Activated CD8-positive, alpha-beta T cell treated with anti-CD3 and anti-CD28 coated beads for 36 hours (primary cell): ENCODE measurements at places on chromosomes 13 and 19. TPM values are rescaled to one million over a fixed set of nuclear protein-coding genes. Genes with fewer than 3 reads are reported as not detected.
A peak's percentile ranks its signal among the peaks of the same experiment; 100 is the strongest.

- H3K27me3 ChIP-seq, result peaks cover 17% of the 10 kb centered on the region
- peak overlapping the region; percentile 90 for H3K27ac ChIP-seq
- peak overlapping the region; percentile 78 for H3K4me3 ChIP-seq
- H3K36me3 ChIP-seq, result peaks cover 3% of the 10 kb centered on the region
Measured at GRCh38 chr19:41939861-41940730, 11.8 kb upstream of the ERFL start.

Gene GSX1
- total RNA-seq, result not detected

Gene KLF1
- 0.38 TPM for total RNA-seq

DNA sequence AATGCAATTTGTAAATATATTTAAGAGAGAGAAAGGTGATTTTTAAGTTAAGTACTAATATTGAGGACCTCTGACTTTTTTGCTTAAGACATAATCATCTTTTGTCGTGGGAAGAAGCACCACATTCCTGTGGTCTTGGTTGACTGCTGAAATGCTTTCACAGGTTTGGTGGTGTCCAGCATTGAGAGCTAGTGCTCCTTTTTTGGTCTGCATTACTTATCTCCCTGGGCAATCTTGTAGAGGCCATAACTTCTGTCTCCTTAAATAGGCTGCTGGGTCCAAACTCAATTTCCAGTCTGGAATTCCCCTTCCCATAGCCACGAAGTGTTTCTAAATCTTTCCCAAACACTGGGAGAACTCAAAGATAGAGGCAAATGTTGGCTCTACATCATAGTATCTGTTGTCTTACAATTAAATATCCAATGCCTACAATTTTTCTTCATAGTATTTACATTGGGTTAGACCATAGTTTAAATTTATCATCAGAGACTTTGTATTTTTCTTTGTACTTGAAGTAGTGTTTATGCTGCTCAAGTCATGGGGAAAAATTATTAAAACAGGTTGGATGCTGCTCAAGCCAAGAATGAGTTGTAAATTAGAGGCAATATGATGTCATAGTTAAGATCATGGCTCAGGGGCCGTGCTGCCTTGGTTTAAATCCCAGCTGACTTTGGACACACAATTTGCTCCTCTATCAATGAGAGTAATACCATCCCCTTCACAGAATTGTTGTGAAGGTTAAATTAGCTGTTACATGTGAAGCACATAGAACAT lies 105.6 kb downstream of the POSTN start:
- no peaks in the 10 kb centered on the region for H3K36me3 ChIP-seq
- H3K27me3 ChIP-seq, result no peaks in the 10 kb centered on the region
- H3K4me1 ChIP-seq, result no peaks in the 10 kb centered on the region
- no peak overlapping the region for H3K27ac ChIP-seq
- no peak for DNase-seq

- no peaks in the 10 kb centered on the region for H3K27me3 ChIP-seq
- no peak for DNase-seq
- no peak overlapping the region for H3K27ac ChIP-seq
- H3K4me3 ChIP-seq, result no peak overlapping the region
- peaks cover 2% of the 10 kb centered on the region for H3K4me1 ChIP-seq
Measured at GRCh38 chr13:49341941-49342340, 94.2 kb downstream of the CDADC1 start.

Gene BAX
- total RNA-seq, result 189 TPM

DNA sequence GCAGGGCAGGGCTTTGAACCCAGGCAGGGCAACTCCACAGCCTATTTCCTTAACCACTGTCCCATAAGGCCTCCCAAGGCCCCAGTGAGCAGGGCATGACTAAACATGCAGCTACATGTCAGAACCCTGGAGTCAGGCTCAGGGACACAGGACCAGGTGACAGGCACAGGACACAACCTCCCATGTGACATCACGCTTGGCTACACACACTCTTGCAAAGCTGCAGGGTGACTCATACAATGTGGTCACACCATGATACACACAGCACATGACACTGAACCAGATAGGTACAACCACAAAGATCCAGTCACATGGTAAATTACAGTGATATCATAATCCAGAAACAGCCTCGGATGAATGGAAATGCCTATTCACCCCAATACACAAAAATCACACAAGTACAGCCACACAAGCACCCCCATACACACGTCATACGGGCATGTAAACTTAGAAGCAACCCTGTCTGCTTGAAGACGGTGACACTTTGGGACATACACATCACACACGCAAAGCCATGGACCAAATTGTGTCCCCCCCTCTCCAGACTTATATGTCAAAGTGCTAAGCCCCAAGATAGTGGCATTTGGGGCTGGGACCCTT lies 14.5 kb downstream of the KLK4 start:
- DNase-seq, result peak; percentile 57
- no peak overlapping the region for H3K27ac ChIP-seq
- H3K4me3 ChIP-seq, result no peak overlapping the region
- peaks cover 22% of the 10 kb centered on the region for H3K27me3 ChIP-seq

GRCh38 chr19:29305268-29305667 lies 92.3 kb upstream of the UQCRFS1 start:
- H3K27me3 ChIP-seq, result peaks cover 18% of the 10 kb centered on the region
- H3K27ac ChIP-seq, result no peak overlapping the region
- no peaks in the 10 kb centered on the region for H3K36me3 ChIP-seq
- peaks cover 4% of the 10 kb centered on the region for H3K4me1 ChIP-seq
- H3K4me3 ChIP-seq, result no peak overlapping the region

DNA sequence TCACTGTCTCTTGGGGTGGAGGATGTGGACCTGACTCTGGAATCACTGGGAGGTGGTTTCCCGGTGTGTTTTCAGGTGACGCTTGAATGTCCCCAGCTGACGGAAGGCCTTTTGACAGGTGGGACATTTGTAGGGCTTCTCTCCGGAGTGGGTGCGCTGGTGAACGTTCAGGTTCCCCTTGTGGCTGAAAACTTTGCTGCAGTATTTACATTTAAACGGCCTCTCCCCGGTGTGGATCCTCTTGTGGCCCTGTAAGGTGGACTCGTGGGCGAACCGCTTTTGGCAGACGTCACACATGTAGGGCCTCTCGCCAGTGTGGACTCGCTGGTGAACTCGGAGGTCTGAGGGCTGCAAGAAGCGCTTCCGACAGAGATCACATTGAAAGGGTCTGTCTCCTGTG lies 7.8 kb downstream of the ZSCAN5B start:
- H3K4me1 ChIP-seq, result no peaks in the 10 kb centered on the region
- H3K4me3 ChIP-seq, result no peak overlapping the region
- H3K27me3 ChIP-seq, result peaks cover 3% of the 10 kb centered on the region

Gene NALCN
- not detected for total RNA-seq

DNA sequence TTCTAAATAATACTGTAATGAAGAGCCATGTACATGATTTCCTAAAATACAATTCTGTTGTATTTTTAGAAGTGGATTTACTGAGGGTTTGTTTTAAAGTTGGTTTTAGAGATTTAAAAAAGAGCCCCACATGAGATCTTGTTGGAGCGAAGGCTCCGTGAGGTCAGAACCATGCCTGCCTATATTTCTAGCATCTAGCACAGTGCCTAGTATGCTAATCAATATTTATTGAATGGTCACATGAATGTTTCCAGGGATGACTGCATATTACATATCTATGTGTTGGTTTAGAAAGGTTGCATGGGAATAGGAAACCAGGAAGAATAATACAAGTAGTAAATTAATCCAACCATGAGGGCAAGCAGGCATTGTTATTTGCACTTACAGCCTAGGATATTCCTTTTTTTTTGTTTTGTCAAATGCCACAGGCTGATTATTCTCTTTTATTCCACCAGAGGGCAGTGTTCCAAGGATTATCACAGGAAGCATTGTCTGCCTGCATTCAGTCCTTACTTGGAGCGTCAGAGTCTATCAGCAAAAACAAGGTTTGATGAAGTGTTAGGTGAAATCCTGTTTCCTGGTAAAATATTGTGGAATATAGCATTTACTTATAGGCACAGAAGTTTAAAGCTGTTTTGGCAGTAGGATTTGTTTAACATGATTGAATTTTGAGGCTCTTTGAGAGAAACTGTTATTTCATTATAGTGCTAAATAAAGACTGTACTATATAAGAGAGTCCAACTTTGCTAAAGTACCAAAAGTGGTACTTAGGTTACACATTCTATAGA lies 46.8 kb downstream of the COG3 start:
- peak overlapping the region; percentile 76 for H3K27ac ChIP-seq
- peaks cover 18% of the 10 kb centered on the region for H3K4me1 ChIP-seq
- no peaks in the 10 kb centered on the region for H3K27me3 ChIP-seq
- H3K4me3 ChIP-seq, result no peak overlapping the region

- peaks cover 52% of the 10 kb centered on the region for H3K27me3 ChIP-seq
- no peak overlapping the region for H3K27ac ChIP-seq
- H3K4me1 ChIP-seq, result peaks cover 13% of the 10 kb centered on the region
- peak; percentile 77 for DNase-seq
Measured at GRCh38 chr19:53977429-53977990, 13.9 kb upstream of the CACNG6 start.
